ENCODE measurements at places on chromosomes 1 and 21.

DNA sequence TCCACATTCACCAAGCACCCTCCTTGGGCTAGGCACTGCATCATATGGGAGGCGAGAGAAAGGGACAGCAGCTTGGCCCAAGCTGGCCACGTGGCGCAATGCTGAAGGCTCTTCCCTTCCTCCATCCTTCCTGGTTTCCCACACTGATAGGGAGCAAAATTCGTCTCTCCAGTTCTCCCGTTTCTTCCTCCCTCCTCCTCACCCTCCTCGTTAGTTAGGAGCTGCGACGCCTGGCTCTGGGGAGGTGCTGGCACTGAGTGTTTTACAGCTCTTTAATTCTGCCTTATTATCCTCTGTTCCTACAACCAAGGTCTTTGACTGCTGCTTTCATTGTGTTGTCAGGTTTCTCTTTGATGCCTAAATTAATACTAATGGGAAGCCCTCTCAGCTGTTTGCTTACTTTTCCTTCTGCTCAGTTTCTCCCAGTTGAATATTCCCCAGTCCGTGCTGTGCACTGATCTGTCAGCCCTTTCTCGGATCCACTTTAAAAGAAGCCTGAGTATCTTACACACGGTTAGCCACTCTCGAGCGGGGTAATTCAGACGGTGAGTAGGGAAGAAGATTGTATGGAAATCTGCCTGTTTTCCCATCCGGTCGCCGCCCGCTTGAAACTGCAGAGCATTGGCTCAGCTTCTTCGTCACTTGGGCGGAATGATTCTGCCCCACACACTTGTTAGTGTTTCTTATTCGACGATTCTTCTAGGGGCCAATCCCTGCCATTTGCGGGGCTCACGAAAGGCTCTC is 56.2 kb upstream of the SMYD2 start:
- peak; percentile 84 for DNase-seq

GRCh38 chr1:171429137-171429536 is 56.2 kb upstream of the PRRC2C start:
- DNase-seq = no peak

- DNase-seq = peak; percentile 53
Observed at GRCh38 chr1:226912587-226913176, 27.4 kb upstream of the COQ8A start.

DNA sequence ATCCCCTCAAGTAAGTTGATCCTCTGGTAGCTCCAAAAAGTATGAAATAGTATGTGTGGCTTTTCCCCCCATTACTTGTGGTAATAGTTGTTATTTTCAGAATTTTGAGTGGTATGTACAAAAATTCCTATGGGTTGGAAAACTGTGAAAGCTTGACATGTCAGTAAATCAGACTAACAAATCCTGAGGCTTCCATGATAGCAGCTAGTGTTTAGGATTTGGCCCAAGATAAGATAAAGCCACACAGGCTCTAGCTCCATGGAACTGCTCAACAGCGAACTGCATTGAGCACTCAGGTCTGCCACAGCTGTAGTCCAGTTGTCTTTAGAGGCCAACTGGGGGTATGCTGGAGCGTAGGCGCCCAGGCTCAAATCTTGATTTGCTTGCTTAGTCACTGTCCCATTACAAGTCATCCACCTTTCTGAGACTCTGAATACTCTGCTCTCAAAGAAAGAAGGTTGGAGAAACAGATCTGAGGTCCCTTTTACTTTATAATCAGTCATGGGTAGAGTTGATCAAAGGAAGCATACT is 28.7 kb downstream of the ATP1A1 start:
- DNase-seq = no peak

- DNase-seq = no peak
Observed at GRCh38 chr1:212313616-212314015, 28.4 kb downstream of the PPP2R5A start.
